ENCODE measurements at places on chromosomes 2 and 18.
A peak's percentile ranks its signal among the peaks of the same experiment; 100 is the strongest.

DNA sequence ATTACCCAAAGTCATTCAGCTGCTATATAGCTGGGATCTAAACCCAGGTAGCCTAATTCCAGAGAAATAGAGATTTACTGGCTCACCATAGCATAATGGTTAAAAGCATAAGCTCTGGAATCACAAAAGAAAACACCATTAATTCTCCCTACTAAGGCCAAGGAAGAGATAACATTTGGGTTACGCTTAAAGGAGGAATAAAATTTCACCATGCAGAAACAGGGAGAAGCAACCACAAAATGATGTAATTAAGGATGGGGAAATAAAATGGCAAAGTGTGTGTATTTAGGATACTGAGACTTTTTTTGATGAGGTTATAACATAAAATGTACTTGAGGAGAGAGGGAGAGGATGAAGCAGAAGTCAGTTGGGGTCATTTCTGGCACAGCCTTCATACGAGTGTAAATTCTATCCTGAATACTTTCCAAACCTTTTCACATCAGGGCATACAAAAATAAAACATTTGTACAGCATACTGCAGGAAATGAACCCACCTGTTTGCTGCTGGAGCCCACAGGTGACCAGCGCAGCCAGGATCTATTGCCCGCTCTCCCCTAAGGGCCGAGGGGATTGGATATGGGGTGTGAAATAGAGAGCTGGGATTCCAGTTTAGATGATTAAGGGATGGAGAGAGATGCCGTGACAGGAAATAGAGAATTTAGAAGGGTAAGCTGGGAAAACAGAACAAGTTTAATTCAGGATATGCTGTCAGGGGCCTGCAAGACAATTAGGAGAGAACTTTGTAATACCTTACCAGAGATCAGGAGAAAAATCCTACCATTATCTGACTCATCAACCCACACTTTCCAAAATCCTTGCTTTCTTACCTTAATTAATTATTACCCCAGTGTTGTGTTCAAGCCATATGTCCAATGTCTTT, 43.8 kb upstream of the SERTAD2 start:
- peak; percentile 77 for DNase-seq

GRCh38 chr2:75896779-75897366, 186.2 kb upstream of the GCFC2 start:
- DNase-seq, result no peak

GRCh38 chr2:102141970-102142828, at the start of gene IL1R1:
TSS of gene IL1R1 (plus strand) at chr2:102142746. CDS start at chr2:102157725, 14,979 bp downstream.
- DNase-seq, result peak; percentile 89

DNA sequence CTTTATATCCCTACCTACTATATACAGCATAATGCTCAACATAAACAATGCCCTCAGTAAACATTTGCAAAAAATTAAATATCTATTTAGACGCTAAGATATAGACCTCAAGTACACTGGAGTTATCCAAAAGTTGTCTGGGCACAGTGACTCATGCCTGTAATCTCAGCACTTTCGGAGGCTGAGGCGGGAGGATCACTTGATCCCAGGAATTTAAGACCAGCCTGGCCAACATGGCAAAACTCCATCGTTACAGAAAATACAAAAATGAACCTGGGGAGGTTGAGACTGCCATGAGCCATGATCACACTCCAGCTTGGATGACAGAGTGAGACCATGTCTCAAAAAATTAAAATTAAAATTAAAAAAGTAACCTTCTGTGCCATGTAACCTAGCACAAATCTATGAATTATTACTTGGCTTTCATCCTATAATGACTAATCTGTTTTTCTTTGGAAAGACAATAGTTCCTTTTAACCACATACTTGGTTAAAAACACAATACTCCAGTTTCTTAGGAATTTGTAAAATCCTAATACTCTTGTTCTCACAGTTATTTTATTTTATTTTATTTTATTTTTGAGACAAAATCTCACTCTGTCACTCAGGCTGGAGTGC, 6.7 kb upstream of the TNFAIP6 start:
- no peak for DNase-seq

DNA sequence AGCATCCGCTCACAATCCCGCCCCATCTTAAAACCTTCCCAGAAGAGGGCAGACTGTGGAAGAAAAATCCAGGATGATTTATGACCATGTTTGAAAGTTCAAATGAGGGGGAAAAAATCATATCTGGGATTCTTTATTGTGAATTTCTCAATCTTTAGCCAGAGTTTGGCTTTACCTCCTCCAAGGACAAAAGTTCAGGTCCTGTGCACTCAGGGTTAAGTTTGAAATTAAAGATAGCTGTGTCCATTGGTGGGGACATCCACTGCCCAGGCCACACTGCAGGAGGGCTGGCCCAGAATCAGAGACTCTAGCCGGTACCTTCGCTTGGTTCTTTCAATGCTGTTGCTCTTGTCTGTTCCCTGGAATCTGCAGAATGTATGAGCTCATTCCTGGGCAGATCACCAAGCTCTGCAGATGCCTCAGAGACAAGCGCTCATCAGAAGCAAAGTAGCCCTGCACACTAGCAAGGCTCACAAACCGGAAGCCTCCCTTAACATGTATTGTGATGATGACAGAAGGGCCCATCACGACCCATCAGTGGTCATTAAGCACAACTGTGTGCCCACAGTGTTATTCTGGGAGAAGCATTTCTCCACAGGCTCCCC, 375.3 kb upstream of the KLHL29 start:
- DNase-seq, result no peak

DNA sequence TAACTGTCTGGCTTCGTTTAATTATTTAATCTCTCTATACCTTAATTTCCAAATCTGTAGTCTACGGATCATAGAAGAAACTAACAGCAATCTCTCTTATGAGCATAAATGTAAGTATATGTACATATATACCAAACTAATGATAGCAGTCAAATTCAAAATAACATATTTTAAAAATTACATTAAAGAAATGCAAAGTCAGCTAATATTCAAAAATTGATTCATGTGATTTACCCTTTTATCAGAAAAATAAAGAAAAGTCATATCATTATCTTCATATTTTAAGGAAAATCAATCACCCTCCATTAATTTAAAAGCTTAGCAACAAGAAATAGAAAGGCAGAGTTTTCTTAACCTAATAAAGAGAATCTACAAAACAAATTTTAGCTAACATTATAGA, 575.9 kb downstream of the IRS1 start:
- DNase-seq, result no peak

DNA sequence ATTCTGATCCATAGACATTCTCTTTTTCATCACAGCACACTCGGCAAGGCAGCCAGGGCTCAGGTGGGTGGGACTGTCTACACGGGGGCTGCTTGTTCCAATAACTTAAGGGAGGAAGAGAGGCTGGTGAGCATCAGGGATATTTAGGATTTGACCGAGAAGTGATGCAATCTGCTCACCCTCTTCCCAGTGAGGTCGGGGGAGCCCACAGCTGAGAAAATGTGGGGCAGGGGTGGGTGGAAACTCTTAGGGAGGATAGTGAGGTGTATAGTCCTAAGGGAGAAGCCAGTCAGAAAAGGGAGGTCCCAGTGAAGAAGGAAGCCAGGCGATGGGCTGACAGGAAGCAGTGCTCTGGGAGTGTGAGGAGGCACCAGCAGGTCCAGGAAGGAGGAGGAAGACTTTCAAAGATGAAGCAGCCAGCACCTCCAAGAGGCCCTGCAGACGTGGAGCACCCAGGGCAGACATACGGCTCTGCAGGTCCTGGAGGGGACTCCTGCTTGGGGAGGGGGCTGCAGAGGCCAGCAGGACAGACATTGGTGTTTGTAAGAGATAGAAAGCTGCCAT, 76.8 kb downstream of the GYPC start:
- no peak for DNase-seq

DNA sequence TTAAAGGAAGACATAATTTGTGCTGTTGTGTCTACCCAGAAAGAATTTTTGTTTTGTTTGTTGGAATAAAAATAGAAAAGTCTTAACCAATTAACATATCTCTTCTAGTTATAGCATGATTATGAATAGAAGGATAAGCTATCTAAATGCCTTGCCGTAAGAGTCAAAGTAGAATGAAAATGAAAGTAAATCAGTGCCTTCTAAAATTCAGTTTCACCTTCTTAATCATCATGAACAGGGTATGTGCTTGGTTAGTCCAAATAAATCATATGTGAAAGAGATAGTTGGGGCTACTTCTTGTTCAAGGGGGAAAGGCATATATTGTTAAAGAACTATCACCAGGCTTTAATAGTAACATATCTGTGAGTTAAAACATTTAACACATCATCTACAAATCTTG, 91.5 kb downstream of the GULP1 start:
- DNase-seq, result no peak

DNA sequence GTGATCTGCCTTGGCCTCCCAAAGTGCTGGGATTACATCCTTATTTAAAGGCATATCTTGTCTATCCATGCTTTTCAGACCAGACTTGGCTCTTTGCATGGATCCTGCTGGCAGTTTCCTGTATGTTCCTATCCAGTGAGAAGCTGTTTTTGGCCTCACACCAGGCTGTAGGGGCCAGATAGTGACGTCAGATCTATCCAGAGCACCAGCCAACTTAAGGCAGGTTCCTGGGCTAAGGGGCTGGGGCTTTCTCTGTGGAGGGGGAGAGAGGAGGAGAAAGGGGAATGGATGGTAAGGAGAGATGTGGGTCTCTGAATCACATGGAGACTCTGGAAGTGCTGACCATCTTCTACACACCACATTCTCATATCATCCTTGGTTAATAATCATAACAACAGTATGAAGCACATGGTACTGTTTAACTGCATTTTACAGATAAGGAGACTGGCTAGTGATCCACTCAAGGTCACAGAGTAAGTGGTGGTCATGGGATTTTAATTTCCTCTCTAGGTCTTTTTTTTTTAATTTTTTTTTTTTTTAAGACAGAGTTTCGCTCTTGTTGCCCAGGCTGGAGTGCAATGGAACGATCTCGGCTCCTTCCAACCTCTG, 2.0 kb upstream of the FAM117B start:
- DNase-seq, result no peak

DNA sequence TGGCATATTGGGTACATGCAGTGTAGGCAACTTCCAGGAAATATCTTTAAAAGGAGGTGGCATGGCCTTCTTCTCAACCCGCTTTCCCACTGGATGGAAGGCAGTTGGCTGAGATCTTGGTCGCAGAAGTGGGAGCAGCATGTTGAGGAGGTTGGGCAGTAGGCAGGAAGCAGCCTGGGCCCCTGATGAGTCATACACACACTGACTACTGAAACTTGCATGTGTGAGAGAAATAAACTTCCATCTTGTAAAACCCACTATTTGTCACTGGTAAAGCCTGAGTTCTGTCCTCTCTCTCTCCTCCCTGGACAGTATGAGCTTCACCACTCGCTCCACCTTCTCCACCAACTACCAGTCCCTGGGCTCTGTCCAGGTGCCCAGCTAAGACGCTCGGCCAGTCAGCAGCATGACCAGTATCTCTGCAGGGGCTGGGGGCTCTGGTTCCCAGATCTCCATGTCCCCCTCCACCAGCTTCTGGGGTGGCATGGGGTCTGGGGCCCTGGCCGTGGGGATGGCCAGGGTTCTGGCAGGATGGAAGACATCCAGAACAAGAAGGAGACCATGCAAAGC, 233.8 kb upstream of the SPRED2 start:
- peak; percentile 29 for DNase-seq

GRCh38 chr18:36381075-36381474, 83.6 kb downstream of the FHOD3 start:
- DNase-seq, result no peak

- DNase-seq, result no peak
Observed at GRCh38 chr2:194086129-194086528, 1570.9 kb upstream of the SLC39A10 start.

DNA sequence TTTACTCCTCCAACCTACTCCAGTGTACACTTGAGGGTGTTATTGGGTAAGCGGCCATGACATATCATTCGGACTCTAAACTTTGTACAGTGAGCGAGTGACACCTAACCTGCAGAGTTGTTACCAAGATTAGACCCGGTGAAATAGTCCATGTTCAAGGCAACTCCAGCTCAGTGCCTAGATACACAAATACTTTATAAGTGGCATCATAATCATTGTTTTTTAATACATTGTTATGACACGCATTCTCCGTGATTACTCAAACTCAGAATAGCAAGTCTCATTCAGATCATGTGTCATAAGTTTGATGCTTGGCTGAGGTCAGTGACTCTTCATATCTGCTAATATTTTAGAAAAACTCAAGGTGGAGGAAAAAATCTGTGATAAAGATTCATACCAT, 597.8 kb downstream of the DCC start:
- no peak for DNase-seq

GRCh38 chr2:181573140-181573736, 83.7 kb downstream of the CERKL start:
- peak; percentile 39 for DNase-seq

GRCh38 chr2:136015699-136016098, 30.3 kb upstream of the DARS1 start:
- no peak for DNase-seq

- no peak for DNase-seq
Observed at GRCh38 chr18:31617031-31617717, 25.5 kb downstream of the TTR start.

GRCh38 chr2:155145758-155146229, 447.3 kb downstream of the KCNJ3 start:
- DNase-seq, result no peak

- no peak for DNase-seq
Observed at GRCh38 chr2:168804214-168804613, 1.8 kb downstream of the NOSTRIN start.

GRCh38 chr2:43605079-43605655, 9.3 kb upstream of the THADA start:
- DNase-seq, result peak; percentile 39

DNA sequence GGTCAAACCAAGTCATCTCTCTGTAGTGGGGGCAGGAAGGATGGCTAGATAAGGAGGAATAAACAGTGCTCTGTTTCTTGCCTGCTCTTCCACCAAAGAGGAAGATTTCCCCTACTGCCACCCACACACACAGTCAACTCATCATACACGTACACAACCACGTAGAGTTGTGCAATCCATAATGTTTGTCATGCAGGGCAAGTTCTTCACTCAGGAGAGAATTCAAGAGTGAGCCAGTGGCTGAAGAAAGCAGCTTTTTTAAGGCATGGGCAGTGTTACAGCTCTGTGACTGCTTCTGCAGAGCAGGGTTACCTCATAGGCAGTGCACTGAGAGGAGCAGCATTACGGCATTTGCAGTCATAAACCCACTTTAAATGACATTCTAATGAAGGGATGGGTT, 283.0 kb downstream of the RND3 start:
- peak; percentile 16 for DNase-seq
